ENCODE measurements at places on chromosomes 4 and X.
A peak's percentile ranks its signal among the peaks of the same experiment; 100 is the strongest.

DNA sequence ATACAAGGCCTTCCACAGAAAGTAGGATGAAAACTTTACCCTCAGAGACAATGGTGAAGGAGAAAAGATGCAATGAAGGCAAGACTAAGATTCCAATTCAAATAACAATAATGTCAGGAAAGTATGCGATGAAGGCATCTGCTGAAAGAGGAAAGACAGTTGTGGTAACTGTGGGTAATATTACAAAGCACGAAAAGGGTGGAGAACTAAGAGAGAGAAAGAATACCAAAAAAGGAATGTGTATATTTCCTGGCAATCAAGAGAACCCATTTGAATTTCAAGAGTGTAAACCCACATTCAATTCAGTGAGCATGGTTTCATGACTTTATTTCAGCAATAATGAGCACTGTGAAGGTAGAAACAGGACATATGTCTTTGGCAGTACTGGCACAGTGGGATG is 225.5 kb downstream of the PALLD start:
- DNase-seq = no peak

GRCh38 chrX:153714256-153714655 is 9.9 kb downstream of the BCAP31 start:
- DNase-seq = no peak

DNA sequence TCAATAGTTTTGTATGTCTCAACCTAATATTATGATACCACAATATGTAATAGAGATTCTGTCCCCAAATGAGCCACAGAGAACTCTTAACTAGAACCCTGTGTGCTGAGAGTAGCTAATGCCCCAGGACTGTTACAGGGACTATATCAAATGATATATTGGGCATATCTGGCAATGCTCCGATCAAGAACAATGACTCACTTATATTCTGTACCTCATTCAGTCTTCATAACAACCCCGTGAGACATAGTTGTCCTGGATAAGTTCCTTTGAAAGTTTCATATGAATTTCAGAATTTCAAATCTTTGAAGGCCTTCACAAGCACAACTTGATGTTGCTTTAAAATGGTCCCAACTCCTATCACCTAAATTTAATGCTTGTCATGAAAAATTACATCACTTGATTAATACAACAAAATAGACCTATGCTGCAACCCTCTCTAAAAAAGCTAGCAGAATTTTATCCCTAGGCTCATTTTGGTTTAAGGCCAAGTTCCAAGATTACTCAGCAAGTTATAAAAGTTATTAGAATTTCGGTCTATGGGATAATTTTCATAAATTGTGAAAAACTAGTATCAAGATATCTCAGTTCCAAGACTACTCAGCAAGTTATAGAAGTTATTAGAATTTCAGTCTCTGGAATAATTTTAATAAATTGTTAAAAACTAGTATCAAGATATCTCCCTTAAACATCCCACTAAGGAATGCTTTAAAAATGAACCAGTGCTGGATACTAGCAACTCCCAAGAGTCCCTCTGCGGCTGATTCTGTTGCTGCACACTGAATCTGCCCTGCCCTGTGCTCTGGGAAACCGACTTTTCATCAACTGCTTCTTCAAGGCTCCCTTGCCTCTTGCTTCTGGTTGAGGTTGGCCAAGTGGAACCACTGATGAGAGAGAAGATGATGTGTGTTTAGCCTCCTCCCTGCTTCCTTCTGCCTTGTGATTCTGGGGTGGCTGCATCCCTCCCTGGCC is 6.0 kb upstream of the ANXA3 start:
- no peak for DNase-seq

DNA sequence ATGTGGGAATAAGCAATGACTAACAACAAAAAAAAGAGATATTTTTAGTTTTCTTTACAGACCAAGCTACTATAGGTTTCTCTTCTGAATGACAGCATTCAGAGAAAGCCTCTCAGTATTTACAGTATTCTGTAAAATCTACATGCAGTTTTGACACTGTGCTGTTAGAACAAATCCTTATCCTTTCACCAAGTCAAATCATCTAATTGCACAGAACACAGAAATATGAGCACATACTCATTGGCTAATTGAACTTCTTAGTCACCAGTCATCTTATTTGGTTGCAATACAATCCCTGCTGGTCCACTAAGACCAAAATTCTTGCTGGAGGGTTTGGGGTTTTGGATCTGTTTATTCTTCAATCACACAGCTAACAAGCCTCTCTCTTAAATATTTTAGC is 5.7 kb downstream of the ACOT9 start:
- DNase-seq = no peak

DNA sequence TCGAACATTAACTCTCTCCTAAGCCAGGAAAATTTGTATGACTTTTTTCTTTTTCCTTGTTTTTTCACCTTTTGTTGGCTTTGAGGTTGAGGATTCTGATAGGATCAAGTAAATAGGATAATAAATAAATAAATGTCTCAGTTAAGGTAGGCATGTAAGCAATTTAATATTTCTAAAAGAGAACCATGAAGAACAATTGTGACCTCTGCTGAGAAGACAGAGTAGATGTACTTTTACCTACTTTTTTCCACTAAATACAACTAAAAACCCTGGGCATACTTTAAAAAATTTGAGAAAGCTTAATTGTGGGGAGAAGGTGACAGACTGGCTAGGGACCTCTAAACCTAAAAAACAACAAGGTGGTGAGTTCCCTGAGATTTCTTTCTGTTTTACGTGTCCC is 31.6 kb upstream of the CLNK start:
- DNase-seq = no peak

- DNase-seq = no peak
These were observed 269.3 kb upstream of the HS3ST1 start for GRCh38 chr4:11698033-11698432.

DNA sequence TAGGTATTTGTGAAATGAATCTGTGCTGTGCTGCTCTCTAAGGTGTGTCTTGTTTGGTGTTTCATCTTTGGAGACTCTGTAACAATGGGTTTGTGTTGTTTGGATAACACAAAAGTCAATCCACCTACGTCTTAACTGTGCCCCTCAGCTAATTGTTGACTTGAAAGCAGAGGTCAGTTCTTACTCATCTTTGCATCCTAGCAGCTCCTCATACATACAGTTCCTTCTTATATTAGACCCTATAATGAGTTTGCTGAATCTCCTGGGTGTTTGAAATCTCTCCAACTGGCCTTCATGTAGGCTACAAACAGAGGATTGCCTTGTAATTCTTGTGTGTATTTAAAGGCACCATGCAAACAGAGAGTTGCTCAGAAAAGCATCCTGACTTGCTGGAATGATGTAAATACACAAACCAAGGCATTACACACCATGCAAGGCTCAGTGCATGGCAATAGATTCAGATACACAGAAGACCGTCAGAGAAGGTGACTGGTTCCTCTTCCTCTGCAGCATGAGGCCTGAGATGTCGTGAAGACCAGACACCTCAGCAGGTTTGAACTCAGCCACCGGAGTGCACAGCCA is 220.0 kb upstream of the JADE1 start:
- no peak for DNase-seq

DNA sequence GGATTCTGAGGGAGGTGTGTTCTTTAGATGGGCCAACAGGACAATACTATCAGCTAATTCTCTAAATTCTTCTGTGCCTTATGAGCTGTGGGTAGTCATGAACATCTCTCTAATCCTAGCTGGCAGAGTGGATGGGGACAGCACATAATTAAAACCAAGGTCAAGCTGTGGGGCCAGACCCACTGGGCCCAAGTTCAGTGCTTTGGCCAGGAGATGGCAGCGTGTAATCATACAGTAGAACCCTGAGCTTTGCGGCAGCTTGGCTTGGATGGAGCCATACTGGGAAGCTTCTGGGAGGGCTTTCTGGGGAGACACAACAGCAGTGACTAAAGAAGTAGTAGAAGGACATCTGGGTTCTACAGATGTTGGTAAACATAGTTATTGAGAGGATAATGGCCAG is 140.3 kb upstream of the CXCL13 start:
- no peak for DNase-seq

- DNase-seq = no peak
These were observed 121.2 kb downstream of the VCX2 start for GRCh38 chrX:8049827-8050226.

DNA sequence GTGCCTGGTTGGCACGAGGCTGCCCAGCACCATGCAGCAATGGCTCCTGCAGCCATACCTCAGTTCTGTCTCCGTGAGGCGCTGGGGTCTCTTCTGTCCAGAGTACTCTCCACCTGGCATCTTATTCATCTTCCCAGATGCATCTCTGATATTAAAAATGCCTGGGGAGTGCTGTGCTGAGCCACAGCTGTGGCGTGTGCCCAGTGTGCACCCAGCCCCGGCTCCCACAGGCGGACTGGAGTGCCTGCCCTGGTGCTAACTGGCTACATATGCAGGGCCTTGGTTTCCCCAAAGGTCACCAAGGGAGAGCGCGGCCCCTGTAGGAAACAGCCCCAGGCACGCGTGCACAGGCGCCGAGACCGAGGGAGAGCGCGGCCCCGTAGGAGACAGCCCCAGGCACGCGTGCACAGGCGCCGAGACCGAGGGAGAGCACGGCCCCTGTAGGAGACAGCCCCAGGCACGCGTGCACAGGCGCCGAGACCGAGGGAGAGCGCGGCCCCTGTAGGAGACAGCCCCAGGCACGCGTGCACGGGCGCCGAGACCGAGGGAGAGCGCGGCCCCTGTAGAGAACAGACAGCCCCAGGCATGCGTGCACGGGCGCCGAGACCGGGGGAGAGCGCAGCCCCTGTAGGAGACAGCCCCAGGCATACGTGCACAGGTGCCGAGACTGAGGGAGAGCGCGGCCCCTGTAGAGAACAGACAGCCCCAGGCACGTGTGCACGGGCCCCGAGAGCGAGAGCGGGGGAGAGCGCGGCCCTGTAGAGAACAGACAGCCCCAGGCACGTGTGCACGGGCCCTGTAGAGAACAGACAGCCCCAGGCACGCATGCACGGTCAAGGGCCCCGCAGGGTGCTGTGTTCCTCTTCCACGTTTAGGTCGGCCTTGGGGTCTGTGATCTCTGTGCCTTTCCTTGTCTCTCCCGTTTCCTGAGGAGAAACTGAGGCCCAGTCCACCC is 14.5 kb downstream of the TMEM175 start:
- DNase-seq = no peak

GRCh38 chr4:628821-629635 is 3.7 kb downstream of the PDE6B start:
- no peak for DNase-seq

GRCh38 chrX:34813618-34814017 is 129.0 kb upstream of the FAM47B start:
- DNase-seq = no peak

DNA sequence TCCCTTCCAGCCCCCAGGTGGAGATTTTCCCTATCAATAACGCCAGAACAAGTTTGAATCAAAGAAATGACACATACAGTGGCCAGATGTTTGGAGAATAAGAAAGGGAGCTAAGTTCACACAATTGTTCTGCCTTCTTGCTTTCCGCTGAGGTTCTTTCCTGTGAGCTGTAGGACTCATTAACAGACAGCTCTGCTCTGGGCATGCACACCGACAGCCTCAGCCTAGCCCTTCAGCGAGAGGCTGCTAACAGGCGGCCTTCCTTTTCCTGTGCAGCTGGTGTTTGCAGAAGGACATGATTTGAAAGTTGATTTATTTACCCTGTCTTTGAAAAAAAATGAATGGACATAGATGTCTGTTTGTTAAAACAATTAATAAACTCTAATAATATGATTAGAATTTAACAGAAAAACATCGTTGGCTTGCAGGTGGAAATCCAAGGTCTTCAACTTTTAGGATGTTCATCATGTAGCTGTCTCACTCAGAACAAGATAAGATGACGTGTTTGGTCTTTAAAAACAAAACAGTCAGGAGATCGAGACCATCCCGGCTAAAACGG is 183.3 kb downstream of the KDR start:
- peak; percentile 28 for DNase-seq

- DNase-seq = no peak
These were observed 128.3 kb downstream of the PJA1 start for GRCh38 chrX:69036674-69037573.

DNA sequence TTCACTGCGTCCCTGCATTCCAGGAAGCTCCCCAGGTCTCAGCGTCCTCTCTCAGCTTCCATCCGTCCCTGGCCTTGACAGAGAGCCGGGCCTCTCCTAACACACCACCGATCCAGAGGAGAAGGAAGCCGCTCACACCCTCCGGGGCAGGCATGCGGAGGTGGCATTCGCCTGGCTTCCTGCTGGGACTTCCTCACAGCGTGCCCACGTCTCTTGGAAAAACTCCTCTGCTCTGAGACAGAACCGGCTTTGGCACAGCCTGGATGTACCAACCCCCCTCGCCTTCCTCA is 3.2 kb downstream of the CTAG2 start:
- no peak for DNase-seq

- peak; percentile 70 for DNase-seq
These were observed at the start of gene TMEM47 for GRCh38 chrX:34656842-34657725. Gene TMEM47 (minus strand): TSS chrX:34657285. CDS start chrX:34657029, 256 bp downstream.

DNA sequence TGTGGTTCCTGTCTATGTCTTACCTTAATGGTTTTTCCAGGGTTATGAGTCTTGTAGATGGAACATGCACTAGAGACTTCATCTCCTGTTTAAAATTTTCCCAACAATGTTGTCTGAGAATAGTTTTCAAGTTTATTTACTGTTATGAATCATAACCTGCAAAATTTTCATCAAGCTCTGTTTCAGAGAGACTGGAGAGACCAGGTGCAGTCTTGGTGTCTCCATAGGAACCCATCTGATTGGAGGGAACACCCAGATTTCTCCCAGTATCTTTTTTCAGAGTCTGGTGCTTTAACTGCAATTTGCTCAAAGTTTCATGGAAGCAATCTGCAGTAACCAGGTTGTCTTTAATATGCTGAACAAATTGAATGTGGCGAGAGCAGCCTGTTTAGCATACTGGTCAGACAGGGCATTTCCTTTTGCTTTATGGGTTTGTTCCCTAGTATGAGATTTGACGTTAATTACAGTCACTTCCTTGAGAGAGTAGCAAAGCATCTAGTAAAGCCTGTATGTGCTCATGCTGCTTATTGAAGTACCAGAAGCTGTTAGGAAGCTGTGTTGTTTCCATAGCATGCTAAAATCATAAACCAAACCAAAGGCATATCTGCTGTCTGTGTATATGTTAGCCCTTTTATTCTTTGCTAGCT is 18.8 kb upstream of the VSIG1 start:
- no peak for DNase-seq

DNA sequence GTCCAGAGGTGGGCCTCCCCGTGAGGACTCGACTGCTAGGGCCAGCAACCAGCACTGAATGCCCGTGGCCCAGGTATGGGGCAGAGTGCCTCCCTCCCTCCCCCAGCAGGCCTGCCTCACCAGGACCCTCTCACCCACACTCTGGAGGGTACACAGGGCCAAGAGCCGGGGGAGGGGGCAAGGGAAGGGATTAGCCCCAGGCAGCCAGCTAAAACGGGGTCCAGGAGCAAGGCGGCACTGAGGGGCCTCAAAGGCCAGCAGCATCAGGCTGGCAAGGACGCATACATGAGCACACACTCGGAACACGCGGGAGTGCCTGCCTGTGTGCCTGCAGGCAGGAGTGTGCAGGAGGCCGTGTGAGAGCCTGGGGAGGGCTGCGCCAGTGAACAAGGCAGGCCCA is 18.3 kb upstream of the DUSP9 start:
- DNase-seq = no peak

GRCh38 chr4:3360777-3361176 is 68.0 kb downstream of the RGS12 start:
- no peak for DNase-seq

GRCh38 chr4:138800421-138800820 is 215.2 kb upstream of the NOCT start:
- DNase-seq = no peak

All from large intestine (tissue), 12 donors.